Effector CD8-positive, alpha-beta T cell (primary cell): ENCODE measurements at places on chromosomes 16 and 17.

GRCh38 chr16:83762141-83762991 is 45.4 kb upstream of the HSBP1 start:
- no peak for DNase-seq

DNA sequence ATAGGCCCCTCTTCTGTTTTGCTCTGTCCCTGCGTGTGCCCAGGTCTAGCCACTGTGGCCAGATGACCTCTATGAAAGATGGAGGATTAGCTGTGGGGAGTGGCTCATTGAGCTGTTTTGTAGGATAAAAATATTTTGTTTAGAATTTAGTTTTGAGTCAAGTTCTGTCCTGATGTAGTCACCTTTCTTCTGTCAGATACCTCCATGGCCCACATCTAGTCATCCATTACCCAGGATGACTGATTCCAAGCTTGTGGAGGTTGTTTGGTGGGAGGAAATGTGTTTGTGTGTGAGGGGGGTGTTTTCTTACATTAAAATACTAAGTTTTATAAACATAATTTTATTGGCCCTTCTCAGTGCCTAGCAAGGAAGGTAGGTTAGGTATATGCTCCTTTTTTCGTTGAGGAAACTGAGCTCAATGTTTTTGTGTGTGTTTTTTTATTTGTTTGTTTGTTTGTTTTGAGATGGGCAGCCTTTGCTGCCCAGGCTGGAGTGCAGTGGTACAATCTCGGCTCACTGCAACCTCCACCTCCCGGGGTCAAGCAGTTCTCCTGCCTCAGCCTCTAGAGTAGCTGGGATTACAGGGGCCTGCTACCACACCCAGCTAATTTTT is 16.3 kb downstream of the SNX11 start:
- DNase-seq, result no peak

DNA sequence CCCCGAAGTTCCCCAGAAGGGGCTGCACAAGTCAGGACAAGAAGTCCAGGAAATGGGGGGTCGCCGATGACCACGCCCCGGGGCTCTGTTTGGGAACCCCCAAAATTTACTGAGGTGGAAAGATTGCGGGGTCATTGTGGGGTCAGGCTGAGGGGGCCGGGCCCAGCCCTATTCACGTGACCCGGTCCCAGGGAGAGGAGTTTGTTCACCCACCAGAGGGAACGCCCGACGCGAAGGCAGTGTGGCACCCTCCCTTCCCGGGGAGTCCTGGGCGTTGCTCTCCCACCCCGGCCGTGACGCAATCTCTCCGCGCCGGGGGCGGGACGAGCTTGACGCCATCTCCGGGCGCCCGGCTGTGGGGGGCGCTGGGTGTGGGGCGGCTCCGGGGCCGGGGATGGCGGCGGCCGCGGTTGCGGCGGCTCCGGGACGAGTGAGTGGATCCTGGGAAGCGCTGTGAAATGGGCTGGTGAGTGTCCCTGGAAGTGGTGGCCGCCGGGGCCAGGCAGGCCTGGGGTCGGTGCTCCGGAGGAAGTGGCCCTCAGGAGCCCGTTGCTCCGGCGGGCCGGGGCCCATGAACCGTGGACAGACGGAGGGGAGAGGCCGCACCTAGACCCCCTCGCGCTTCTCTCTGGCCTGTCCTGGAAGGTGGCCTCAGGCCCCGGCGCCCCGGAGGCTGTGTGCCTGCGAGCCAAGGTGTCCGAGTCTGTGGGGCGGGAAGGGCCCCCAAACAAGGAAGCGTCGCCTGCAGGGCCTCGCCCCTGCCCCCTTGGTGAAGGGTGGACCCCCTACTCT is at the start of gene ATXN1L:
TSS of gene ATXN1L (plus strand) at position 338 of the 792 bp plus-strand sequence. CDS start 3,765 bp downstream, outside the sequence.
- peak; percentile 92 for DNase-seq

DNA sequence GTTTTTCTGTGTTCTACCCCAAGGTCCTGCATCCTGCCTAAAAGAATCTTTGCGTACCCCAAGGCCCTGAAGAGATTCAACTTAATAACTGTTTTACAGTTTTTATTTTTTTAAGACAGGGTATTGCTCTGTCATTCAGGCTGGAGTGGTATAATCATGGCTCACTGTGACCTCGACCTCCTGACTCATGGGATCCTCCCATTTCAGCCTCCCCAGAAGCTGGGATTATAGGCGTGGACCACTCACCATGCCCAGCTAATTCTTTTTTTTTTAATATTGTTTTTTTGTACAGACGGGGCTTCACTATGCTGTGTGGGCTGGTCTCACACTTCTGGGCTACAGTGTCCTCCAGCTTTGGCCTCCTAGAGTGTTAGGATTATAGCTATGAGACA is 9.3 kb upstream of the FAAP100 start:
- no peak for DNase-seq

DNA sequence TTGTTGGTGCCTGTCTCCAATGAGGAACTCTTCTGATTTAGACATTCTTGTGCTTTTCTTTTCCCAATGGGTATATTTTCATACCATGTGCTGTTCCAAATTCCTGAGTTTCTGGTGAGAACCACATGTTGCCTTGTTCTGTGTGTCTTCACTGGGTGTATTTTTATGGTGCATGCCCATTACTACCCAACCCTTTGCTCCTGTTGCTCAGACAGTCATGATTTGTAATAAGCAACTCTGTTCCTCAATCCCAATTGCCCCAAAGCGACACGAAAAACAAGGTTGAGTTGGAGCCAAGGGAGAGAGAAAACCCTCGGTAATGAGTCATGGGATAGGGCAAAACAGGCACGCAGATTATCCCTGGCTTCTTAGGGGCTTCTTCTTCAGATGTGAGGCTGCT is 101.8 kb downstream of the ABCA8 start:
- DNase-seq, result no peak
